ENCODE measurements at places on chromosomes 2 and 18.

- peak; percentile 63 for DNase-seq
Observed at GRCh38 chr2:37196320-37197195, at the start of gene CEBPZOS. TSS of gene CEBPZOS (plus strand) at chr2:37196496. CDS start at chr2:37199705, 3,209 bp downstream.

DNA sequence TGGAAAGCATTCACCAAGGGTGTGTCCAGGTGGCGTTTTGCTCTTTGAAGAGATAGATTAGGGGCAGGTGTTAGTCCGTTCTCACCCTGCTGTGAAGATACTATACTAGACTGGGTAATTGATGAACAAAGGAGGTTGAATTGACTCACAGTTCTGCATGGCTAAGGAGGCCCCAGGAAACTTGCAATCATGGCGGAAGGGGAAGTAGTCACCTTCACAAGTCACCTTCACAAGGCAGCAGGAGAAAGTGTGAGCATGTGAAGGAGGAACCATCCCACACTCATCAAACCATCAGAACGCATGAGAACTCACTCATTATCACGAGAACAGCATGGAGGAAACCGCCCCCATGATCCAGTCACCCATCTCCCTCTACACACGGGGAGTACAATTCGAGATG lies 135.7 kb upstream of the NFATC1 start:
- DNase-seq: no peak

- DNase-seq: no peak
Observed at GRCh38 chr18:57435846-57436190, 644 bp downstream of the ONECUT2 start.

DNA sequence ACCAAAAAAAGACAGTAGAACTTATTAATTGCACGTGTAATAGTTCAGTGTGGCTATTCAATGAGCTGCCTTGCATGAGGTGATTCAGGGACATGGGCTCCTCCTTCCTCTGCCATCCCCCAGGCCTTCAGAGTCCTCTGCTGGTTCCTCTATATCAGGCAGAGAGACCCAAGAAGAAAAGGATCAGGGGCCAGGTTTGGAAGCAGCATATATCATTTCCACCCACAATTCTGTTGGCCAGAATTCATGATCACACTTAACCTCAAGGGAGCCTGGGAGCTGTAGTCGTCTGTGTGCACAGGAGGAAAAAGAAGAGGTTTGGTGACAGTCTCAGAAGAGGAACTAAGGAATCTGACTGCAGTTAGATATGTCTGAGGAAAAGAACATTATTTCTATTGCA lies 114.0 kb upstream of the GLS start:
- no peak for DNase-seq

GRCh38 chr2:210092791-210093190 lies 78.4 kb downstream of the KANSL1L start:
- no peak for DNase-seq

DNA sequence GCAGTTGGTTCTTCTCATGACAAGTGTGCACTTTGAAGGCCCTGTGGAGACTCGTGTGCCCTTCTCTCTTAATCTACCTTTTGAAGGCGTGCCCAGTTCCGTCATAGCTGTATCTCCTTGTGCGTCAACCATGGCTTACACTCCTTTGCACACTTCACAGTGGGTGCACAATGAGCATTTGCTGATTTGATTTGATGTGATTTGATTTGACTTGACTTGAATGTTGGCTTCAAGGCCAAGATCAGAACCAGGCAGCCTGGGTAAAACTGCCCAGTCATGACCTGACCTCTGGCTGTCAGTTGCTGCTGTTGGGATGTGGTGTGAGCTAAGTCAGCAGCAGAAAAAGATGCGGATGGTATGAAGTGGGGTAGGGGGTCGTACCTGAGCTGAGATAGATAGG lies 670.3 kb upstream of the HS6ST1 start:
- DNase-seq: no peak

DNA sequence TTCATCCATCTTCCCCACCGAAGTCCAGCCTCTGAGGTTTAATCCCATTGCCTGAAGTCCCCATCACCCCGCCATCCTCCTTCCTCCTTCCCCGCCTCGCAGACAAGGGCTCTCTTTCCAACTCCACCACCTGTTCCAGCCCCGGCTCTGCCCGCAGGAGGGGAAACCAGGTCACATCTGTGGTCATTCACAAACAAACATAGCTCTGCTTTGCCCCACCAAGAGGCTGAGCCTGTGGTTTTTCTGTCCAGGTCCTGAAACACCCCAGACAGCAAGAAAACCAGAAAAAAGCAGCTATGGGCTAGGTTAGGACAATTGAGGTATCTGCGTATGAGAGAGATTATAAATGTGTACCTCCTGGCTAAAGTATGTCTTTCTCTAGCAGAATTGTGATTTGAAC lies 144.7 kb downstream of the GLI2 start:
- no peak for DNase-seq

DNA sequence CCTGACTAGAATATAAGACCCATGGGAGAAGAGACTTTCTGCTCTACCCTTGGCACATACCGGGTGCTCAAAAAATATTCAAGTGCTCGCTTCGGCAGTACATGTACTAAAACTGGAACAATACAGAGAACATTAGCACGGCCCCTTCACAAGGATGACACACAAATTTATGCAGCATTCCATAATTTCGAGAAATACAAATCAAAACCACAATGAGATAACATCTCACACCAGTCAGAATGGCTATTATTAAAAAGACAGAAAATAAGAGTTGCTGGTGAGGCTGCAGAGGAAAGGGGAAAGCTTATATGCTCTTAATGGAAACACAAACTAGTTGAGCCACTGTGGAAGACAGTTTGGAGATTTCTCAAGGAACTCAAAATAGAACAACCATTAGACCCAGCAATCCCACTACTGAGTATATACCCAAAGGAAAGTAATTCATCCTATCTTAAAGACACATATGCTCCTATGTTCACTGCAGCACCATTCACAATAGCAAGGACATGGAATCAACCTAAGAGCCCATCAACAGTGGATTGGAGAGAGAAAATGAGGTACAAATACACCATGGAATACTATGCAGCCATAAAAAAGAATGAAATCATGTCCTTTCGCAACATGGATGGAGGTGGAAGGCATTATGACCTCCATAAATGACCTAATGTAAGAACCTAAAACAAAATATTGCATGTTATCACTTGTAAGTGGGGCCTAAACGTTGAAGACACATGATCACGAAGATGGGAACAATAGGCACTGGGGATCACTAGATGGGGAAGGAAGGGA lies 71.6 kb upstream of the CYP1B1 start:
- no peak for DNase-seq

GRCh38 chr2:10089565-10090190 lies 9.5 kb upstream of the CYS1 start:
- DNase-seq: no peak

DNA sequence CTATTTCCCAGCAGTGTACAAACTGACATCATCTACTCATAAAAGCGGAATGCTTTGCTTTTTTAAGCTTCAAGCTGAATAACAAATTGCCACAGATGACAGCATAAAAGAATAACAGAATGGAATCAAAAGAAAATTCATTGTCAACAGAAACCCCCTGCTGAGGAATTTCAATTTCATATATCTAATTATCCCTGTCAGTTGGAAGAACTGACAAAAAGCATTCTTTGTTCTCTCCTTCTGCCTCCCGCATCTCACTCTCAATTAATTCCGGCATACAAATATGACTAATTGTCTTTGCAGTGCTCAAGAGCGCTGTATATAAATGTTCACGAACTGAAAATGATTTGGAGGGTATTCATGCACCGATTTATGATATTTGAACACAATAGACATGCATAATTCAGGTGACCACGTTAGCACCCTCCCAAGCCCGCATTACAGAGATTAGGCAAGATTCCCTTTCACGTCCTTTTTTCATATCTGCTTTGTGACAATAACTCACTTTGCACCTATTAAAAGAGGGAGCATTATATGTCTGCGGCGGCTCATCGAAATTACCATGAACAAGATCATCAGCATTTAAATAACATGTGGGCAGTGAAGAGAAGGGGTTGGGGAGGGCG lies 277.7 kb upstream of the SALL3 start:
- no peak for DNase-seq

Data from NT2/D1 (cell line).